ENCODE measurements at places on chromosomes 2 and 18.

DNA sequence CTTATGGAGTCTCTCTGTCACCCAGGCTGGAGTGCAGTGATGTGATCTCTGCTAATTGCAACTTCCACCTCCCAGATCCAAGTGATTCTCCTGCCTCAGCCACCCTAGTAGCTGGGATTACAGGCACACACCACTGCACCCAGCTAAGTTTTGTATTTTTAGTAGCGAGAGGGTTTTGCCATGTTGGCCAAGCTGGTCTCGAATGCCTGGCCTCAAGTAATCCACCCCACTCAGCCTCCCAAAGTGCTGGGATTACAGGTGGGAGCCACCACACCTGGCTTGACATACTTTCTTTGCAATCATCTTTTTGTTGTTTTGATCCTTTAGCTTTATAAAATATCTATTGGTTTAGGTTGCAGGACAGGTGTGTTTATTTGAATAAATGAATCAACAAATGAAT, 9.7 kb upstream of the KCNE4 start:
- no peak for DNase-seq

- no peak for DNase-seq
Observed at GRCh38 chr2:156481312-156481711, 45.1 kb downstream of the GPD2 start.

GRCh38 chr2:69624131-69624530, 19.4 kb downstream of the AAK1 start:
- no peak for DNase-seq

DNA sequence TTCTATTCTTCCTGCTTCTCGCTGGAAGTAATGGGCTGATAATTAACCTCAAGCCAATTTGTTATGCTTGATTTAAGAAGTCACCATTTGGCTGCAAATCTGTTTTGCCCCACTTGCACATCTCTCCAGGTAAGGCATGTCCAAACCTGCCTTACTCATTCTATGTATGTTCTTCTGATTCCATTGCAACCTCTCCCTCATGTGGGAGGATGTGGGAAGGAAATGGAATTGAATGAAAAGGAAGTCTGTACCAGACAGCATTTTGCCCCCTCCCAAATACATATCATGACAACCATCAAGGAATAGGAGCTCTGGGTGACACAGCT, 131.7 kb downstream of the NRP2 start:
- no peak for DNase-seq

GRCh38 chr2:221590861-221591365, 18.8 kb upstream of the EPHA4 start:
- DNase-seq, result no peak

GRCh38 chr2:200662727-200663126, 76.9 kb downstream of the AOX1 start:
- DNase-seq, result no peak

GRCh38 chr2:43212216-43212835, 14.1 kb downstream of the ZFP36L2 start:
- DNase-seq, result no peak

DNA sequence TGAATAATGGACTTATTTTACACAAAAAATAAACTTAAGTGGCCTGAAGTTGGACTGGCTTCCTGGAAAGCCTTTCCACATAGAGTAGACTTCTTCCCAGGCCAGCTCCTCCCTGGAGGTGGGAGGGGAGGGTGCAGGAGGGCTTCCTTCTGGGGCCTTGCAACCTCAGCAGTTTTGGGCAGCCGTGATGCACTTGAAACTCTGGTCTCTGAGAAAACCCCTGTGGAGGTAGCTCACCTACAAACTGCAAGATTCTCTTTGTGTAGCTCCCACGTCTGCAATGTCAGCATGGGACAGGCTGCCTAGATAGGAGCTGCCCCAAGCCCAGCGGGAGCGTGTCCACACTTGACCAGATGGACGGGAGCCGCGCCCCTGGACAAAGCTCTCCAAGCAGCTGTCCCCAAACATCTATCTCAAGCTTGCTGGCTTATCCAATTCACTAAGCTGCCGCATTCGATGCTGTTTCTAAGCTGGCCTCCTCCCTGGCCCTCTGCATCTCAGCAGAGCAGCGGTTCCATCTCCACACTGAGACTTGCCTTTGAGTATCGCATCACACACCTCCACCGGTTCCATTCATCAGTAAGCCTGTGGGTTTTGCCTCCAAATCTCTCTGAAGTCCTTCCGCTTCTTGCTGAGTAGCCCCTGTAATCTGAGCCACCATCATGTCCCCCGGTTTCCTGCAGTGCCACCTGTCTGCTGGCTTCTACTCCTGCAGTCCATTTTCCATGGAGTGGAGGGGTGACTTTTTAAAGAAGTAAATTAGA, 1.6 kb upstream of the LPIN1 start:
- DNase-seq, result no peak

DNA sequence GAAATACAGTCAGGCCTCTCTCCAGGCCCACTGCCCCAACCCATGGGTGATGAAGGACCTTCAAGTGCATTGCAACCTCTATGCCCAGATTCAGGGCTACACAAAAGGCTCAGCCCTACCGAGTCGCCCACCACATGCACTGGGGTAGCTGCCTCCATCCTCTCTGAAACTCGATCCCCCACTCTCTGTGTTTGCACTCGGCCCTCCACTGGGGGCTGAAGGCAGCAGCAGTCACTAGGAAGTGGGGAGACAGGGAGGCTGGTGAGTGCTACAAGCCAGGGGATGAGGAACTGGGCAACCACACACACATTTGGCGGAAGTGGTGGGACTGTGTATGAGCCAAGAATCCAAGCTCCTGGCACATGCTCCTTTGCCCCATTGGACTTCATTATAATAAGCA, 94.6 kb downstream of the CERS6 start:
- no peak for DNase-seq

DNA sequence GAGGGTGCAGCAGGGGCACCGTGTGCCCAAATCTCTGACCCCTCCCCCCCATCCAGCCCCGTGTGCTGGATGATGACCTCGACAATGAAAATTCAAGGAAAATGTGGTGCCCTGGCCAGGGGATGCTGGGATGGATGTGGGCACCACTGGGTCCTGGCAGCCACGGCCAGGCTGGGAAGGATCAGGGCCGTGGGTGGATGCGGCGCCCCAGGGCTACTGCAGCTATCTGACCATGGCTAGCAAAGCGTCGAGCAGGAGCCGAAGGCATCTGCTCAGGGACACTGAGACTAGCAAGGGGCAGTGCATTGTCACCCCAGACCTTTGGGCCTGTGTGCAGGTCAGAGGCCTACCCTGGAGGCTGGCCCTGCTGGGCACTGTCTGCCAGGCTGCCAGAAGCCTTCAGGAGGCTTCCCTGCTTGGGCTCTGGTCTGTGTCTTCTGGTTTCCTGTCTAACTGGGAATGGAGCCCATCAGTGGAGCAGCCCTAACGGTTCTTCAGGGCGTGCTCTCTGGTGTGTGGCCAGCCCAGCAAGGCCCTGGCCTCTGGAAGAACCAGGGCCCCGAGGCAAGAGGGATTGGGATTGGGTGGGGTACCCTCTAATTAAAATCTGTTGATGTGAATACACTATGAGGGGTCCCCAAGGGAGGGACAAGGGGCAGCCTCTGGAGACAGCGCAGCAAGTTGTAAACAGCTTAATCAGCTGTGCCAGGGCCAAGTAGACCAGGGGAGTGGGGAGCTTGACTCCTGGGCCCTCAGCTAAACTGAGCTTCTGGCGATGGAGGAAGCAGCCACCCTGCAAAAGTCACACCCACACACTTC, 98.0 kb downstream of the STPG4 start:
- peak; percentile 29 for DNase-seq

GRCh38 chr2:28393114-28393836, 617 bp downstream of the FOSL2 start:
- peak; percentile 11 for DNase-seq

DNA sequence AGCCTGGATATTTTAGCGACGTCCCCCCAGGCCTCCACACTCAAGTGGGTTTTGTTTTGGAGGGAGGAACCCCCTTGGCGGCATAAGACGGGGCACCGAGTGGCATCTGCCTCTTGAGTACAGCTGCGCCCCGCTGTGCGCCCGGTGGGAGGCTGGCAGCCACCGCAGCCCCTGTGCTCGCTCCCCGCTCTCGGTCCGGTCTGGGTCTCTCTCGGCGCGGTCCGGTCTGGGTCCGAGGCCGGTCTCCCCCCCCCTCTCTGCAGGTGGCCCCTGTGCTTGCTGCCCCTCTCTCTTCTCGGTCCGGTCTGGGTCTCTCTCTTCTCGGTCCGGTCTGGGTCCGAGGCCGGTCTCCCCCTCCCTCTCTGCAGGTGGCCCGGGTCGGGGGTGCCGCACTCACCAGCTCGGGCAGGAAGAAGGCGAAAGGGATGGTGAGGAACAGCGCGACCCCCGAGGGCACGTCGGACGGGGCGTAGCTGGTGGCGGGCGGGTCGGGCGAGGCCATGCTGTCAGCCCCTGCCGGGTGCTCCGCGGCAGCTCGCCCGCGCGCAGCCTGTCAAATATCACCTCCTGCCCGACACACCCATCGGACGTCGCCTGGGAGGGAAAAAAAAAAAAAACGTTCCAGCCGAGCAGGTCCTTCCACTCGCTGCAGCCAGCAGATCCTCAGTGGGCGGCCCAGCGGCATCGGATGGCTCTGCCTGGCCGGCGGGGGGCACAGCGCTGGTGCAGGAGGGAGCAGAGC, at the start of gene MALL:
TSS of gene MALL (minus strand) at position 532 of the 742 bp plus-strand sequence. CDS start at position 502, 30 bp downstream.
- DNase-seq, result no peak

- DNase-seq, result no peak
Observed at GRCh38 chr2:20439193-20439475, 7.7 kb upstream of the RHOB start.

DNA sequence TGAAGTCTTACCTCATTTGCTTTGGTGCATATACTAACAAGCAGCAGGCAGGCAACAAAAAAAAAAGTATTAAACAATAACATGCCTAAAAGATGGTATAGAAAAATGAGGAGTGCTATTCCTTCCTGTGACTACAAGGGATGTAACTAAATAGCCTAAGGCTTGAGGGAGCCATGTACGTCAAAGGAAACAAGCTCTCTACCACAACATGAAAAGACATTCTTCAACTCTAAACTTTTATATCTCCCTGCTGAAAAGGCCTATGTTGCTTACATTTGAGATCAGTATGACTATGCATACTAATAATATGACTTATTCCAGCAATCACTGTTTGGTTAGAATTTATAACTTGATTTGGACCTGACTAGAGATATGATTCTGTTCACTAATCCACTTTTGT, 347.9 kb downstream of the ADCYAP1 start:
- DNase-seq, result no peak

DNA sequence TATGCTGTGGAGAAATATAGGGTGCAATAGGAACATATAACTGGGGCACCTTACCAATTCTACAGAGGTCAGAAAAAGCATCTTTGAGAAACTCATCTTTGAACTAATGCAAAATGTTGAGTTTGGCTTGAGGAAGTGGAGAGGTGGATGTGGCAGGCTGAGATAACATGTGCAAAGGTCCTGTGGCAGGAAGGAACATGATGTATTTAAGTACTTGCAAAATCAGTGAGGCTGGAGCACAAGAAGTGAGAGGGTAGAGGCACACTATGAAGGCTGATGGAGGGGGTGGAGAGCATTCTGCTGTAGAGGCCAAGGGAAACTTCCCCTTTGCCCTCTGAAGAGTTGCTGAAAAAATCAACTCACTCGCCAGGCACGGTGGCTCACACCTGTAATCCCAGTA, 14.7 kb upstream of the RAB1A start:
- DNase-seq, result no peak

DNA sequence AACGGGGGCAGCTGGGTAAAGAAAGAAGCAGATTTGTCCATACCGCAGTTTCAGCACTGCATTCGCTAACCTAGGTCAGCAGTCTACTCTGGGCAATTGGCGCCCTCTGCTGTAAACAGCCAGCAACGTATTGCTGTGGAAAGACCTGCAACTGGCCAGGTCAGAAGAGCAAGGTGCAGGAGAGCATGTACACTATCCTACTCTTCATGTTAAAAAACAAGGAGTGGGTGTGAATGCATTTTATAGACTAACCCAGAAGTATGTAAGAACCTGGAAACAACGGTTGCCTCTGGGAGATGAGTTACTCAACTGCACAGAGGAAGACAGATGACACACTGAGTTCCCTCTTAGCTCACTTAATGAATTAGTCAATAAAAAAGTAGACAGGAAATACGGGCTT, 6.2 kb downstream of the MRPS5 start:
- DNase-seq, result peak; percentile 38

DNA sequence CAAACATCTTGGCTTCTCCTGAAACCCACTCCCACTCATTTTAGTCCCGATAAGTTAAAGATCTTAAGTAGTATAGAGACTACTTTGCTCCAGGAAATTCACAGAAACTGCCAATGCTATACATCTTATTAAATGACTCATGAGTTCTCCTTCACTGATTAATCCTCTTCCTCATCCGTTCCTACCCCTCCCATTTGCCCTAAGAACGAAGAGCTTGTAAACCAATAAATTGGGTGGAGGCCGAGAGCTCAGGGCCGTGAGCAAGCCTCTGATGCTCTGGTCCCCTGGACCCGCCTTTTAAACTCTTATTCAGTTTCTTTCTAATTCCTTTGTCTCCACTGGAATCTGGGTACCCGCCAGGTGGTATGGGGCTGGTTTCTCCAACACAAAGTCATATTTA, 68.6 kb downstream of the METTL8 start:
- no peak for DNase-seq

DNA sequence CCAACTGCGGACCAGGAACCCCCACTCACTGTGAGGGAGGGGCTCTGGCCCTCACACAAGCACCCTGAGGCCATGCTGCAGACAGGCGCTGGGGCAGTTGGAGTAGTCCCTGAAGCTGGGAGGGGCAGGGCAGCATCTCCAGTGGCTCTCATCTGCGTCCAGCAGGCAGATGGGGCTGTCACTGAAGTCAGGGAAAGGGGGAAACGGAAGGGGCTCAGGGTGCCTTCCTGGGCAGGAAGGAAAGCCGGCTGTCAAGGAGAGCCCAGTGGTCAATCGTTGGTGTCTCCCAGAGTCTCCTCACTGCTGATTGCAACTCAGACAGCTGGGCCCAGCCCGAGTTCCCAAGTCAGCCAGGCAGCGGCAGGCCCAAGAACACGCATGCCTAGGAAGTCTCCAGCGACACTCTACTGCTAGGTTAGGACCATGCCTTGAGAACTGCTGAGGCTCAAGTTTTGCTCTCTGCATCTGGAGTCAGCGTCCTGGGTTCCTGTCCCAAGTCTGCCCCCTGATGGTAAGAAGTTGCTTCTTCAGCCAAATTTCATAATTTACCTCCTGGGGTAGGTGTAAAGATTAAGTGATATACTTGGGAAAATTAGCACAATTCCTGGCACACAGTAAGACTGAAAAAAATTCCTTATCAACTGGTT, 27.4 kb upstream of the NMUR1 start:
- DNase-seq, result peak; percentile 67

All from memory B cell (primary cell).